CD4-positive, alpha-beta T cell treated with Interleukin-6 at 100 ng/mL for 8 hours (primary cell): ENCODE measurements at places on chromosomes 2 and 18.
A peak's percentile ranks its signal among the peaks of the same experiment; 100 is the strongest.

- no peak for DNase-seq
Observed at GRCh38 chr2:174245065-174245464, 3.3 kb downstream of the OLA1 start.

- no peak for DNase-seq
Observed at GRCh38 chr18:34887881-34888580, 153.2 kb upstream of the MAPRE2 start.

DNA sequence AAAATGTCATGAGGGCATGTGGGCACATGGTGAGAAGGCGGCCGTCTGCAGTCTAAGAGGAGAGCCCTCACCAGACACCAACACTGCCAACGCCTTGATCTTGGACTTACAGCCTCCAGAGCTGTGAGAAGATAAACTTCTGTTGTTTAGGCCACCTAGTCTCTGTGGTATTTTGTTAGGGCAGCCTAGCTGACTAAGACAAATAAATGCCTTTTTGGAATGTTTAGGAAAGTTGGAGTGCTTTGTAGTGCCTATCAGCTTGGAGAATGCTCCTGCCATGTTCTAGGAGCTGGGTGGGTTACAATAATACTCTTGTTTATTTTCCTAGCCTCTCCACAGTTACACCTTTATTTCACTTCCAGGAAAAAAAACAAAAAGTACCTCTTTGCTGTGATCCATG is 92.0 kb downstream of the SPP2 start:
- DNase-seq = no peak

DNA sequence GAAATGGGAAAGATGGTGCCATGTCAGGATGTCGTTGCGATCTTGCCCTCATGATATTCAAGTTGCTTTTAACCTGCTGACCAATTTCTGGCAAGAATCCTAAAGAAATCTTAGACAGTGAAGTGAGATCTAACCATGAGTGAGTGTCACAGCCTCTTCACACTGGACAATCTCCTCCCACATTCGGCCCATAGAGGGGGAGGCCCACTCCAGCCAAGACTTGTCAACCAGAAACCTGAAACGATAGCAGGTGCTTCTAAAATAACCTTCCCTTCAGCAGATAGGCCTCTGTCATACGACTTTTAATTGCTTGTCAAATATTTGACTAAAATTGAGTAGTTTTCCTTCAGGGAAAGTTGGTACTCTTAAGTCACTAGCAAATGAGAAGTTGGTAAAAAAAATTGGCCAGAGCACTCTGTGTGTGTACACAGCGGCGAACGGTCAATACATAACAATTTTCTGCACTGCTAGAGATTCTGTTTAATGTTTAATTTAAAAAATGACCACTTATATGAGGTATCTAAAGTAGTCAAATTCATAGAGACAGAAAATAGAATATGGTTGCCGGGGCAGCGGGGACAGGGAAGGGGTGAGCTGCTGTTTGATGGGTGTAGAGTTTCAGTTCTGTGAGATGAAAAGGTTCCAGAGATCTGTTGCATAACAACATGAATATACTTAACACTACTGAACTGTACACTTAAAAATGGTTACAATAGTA is 110.2 kb downstream of the VAPA start:
- DNase-seq = no peak

- DNase-seq = no peak
Observed at GRCh38 chr18:7369006-7369405, 138.1 kb downstream of the LRRC30 start.

DNA sequence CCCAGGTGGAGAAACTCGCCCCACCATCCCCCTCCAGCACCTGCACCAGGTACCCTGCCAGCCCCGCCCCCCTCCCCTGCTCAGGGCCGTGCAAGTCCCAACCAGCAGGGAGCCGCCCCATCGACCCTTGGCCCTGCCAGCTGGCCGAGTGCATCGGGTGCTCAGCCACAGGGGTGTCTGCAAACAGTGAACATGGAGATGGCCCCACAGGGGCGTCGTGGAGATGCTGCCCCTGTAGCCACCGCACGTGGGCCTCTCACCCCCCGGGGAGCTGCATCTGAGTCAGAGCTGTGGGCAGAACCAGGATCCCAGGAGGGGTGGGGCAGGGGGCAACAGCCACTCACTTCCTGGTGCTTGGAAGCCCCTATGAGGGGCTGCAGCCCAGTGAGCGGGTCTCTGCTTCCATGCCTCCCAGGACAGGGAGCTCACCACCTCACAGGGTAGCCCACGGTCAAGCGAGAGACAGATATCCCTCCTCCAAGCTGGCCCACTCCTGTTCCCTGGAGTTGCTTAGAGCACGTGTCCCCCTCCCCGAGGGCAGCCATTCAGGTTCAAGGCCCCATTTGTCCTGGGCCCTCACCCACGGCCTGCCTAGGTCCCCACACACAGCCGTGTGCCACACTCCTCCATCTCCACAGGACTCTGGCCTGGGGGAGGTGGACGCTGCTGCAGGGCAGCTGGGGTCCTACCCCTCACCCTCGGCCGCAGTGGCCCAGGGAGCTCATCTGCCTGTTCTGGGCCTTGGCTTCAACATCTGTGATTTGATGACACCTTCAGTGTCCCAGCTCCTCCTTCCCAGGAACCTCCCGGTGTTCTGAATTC is 1.1 kb upstream of the MAB21L4 start:
- DNase-seq = no peak

- no peak for DNase-seq
Observed at GRCh38 chr2:73054980-73055379, 16.5 kb downstream of the SFXN5 start.

DNA sequence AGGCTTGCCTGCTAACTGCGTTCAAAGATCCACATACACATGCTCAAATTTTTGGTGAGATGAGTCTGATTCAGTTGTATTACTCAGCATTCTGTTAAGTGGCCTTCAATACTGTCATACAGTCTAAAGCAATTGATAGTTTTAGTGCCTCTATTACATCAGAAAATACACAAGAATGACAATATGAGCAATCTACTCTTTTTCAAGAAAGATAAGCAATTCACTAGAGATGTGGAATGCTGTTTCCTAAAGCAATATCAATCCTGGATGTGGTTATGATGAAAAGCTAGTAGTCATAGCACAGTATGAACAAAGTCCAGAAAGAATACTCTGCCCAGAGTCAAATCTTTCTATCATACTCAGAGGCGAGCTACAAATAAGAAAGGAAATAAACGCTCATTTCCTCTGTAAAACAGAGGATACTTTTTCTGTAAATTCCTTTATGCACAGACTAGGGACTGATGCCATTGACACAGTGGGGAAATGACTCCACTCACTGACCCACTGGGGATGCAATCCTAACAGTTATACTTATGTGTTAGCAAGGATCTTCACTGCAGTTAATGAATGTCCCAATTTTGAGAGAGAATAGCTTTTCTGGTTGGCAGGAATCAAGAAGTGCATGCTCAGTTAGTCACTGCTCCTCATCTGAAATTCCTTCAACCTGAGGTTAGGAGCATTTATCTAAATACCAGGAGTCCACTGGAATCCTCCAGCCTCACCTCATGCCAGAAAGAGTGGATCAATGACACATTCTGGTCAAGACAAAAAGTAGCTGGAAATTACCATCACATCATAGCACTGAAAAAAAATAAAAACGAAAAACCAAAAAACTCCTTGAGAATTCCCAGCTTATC is 83.3 kb downstream of the PDE11A start:
- no peak for DNase-seq

GRCh38 chr2:207289295-207290018 is 123.7 kb upstream of the KLF7 start:
- DNase-seq = no peak

- DNase-seq = no peak
Observed at GRCh38 chr2:7363906-7364305, 446.7 kb downstream of the RNF144A start.

GRCh38 chr2:148764815-148765214 is 110.2 kb upstream of the KIF5C start:
- peak; percentile 17 for DNase-seq

DNA sequence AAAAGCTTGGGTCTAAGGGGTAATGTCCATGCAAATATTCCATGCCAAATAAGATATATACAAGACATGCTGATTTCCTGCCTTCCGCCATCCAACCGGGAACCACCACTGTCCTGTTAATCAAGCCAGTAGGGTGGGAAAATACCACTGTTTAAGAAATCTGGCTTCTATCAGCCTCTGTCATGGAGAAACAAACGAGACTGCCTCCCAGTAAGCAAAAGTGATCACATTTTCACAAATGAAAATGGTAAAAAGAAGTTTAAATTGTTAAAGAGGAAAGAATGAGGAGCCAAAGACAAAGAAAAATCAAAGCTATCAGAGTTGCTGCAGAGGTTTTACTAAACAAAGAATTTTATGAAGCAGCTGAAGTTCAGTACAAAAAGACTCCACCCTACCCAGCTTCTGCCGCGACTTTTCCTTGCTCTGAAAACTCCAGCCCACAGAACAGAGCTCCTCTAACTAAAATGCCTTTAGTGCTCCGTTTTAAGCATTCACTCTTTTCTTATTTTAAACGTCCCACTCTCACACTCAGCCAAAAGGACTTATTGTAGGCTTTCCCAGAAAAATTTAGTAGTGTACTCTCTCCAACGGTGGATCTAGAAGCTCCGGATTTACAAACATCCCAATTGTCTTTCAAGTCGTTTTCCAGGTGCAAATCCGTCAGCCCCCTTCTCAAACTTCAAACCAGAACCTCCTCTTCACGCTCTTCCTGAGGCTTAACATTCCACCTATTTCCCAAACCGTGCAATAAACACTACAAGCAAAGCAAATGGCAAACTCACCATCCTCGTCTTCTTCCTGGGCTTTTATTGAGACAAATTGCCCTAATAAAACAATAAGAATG is 613 bp downstream of the COL5A2 start:
- DNase-seq = no peak

DNA sequence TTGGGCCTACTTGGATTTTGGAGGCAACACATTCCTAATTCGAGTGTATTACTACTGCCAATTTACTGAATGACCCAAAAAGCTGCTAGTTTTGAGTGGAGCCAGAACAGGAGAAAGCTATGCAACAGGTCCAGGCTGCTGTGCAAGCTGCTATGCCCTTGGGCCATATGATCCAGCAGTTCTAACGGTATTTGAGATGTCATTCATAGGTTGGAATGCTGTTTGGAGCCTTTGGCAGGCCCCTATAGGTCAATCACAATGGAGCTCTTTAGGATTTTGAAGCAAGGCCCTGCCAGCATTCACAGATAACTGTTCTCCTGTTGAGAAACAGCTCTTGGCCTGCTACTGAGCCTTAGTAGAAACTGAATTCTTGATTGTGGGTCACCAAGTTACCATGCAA is 368.7 kb downstream of the CDH19 start:
- DNase-seq = no peak

- no peak for DNase-seq
Observed at GRCh38 chr2:118854507-118855345, 7.3 kb upstream of the EN1 start.

DNA sequence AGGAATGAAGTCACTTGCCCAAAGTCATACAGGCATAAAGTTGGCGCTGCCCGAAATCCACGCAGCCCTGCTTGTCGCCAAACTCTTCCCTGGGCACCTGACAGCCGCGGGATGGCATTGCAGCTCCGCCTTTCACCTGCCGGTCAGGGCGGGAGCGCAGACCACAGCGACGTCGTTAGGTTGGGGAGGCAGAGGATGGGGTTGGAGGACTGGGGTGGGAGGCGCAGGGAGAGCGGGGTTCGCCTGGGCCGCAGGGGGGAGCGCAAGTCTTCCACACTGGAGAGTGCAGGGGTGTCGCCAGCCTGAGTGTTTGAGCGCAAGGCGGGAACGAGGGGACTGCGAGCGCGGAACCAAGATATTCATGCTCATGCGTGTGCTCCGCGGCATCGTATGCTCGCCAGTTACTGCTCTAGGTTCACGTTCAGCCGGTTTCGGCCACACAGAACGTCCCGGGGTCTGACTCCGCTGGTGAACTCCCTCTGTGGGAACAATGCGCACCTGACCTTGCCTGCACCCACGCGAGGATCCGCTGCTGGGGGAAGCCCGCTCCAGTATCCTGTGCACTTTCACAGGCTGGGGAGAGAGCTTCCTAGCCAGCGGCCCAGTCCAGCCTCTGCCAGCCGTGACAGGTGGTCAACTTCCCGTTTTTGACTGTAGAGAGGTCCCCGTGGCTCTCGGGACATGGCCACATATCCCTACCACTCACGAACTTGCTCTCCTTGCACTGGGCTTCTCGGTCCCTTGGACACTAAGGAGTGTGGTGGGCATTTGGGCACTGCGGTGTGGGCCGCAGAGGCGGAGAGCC is 767 bp upstream of the NPPC start:
- no peak for DNase-seq

DNA sequence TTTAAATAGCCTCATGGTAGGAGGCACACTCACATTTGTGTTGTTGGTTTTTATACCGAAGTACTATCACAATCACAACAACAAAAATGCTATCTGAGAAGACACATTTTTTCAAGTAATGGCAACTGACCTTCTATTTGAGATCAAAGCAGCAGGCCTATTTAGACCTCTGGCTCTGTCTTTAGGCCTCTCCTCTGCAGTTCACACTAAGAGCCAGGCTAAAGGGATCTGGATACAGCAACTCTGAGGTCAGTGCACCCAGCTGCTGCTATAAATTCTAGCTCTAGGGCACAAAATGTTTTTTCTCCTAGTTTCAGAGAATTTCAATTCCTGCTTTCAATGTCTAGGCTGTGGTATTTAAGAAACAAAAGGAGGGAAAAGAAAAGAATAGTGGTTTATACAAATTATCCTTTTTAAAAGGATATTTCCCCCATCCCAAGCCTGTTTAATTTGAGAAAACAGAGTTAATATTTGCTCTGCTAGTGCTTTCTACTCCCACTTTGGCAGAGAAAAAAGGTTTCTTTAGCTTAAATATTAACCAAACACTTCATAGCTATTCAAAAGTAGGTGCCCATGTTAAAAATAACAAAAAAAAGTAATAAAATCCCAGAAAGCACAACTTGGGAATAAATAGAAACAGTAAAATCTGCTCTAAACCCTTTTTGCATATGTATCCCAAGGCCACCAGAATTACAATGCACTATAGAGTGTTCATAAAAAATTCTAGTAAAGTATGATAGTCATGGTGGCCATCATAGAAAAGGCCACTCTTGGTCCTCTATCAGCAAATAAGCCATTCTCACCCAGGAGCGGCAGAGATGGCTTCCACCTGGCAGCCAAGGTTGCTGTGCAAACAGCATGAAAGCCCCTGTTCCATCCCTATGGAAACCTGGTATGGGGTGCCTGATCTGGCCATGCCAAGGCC is 293.6 kb upstream of the SESTD1 start:
- DNase-seq = no peak
